DMS 273 treated with DMSO at 0.1 percent for 48 hours (cell line): ENCODE measurements at places on chromosomes 12 and 14.
A peak's percentile ranks its signal among the peaks of the same experiment; 100 is the strongest.

GRCh38 chr12:40768125-40768864, 76.1 kb downstream of the CNTN1 start:
- DNase-seq = no peak

GRCh38 chr12:57476162-57476992, 3.3 kb downstream of the ARHGAP9 start:
- DNase-seq = no peak

DNA sequence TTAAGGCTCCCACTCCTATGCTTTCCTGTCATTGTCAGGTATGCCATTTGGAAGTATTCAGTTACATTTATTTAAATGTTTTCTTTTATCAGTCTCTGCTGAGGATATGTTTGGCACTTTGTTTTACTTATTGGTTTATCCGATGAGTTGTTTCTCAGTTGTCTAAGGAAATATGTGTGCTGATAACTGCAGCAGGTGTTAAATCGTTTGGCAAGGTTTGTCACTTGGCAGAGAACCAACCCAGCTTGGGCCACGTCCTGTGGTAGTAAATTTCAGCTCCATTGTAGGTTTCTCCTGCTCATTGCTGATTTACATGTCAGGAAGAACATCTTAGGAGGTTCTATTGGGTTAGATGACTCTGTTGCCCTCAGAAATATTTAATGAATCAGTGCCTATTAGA, 22.0 kb upstream of the MGST1 start:
- DNase-seq = no peak

DNA sequence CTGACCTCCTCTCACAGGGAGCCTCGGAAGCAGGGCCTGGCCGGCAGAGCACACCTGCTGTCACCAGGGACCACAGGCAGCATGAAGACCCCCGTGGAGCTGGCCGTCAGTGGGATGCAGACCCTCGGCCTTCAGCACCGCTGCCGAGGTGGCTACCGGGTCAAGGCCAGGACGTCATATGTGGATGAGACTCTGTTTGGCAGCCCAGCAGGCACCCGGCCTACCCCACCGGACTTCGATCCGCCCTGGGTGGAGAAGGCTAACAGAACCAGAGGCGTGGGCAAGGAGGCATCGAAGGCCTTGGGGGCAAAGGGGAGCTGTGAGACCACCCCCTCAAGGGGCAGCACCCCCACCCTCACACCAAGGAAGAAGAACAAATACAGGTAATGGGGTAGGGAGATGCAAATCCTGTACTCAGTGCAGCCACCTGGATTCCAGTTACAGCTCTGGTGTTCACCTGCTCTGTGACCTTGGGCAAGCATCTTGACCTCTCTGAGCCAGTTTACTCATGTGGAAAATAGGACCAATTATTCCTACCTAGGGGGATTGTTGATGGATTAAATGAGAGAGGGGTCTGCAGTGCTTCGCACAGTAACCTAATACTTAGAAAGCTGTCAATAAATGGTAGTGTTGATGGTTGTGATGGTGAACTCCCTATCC, 1.3 kb downstream of the RITA1 start:
- no peak for DNase-seq

- peak; percentile 5 for DNase-seq
Observed at GRCh38 chr14:26163761-26164160, 434.1 kb downstream of the NOVA1 start.
